Foreskin keratinocyte (primary cell): ENCODE measurements at places on chromosomes 6 and 20. TPM values are rescaled to one million over a fixed set of nuclear protein-coding genes. Genes with fewer than 3 reads are reported as not detected.
A peak's percentile ranks its signal among the peaks of the same experiment; 100 is the strongest.

- no peak for DNase-seq
These were observed 487.0 kb upstream of the PTCHD4 start for GRCh38 chr6:48597951-48598350.

GRCh38 chr6:15864708-15865062 is 201.9 kb upstream of the DTNBP1 start:
- no peak for DNase-seq

SLPI gene
- total RNA-seq = 9.1 and 11.3 TPM in 2 replicates

PAK1IP1 gene
- 36.8 and 39.4 TPM in 2 replicates for total RNA-seq

GRCh38 chr6:52640170-52640569 is 30.7 kb upstream of the TMEM14A start:
- peak; percentile 31 for DNase-seq

GRCh38 chr6:108966251-108966650 is 118.0 kb downstream of the ARMC2 start:
- no peak for DNase-seq

SEMG1 gene
- not detected in 2 replicates for total RNA-seq

GRCh38 chr6:41588111-41588510 is 41.9 kb downstream of the FOXP4 start:
- no peak for DNase-seq

SLC12A5 gene
- total RNA-seq = 1.7 and 3.2 TPM in 2 replicates

ADGRF4 gene
- 2.8 and 3.3 TPM in 2 replicates for total RNA-seq

GRCh38 chr6:120924214-120924613 is 410.1 kb downstream of the TBC1D32 start:
- DNase-seq = no peak

DNA sequence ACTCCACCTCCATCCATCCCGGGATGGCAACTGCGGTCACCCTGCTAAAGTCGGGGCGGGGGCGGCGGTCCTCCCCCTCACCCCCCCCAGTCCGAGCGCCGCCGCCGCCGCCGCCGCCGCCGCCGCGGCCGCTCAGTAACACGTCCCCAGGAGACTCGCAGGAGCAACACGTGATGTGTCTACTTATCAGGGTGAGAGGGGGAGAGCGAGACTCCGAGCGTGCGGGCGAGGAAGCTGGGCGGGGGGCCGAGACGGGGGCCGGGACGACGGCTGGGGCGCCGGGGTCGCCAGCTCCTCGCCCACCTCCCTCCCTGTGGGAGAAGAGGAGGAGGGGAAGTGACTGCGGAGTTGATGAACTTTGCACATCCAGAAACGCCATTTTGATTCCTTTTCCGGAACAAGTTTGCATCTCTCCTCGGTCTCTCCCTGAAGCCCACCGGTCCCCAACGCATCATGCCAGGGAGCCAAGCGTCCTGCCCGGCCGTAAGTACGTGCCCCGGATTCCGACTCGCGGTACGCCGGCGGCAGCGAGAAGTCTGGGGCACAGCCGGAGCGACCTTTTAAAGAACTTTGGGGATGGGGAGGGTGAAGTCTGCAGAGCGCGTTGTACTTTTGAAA is at the start of gene RREB1:
Gene RREB1, plus strand, starts transcription at position 384 of the 618 bp plus-strand sequence. CDS start 73,951 bp downstream, outside the sequence.
- no peak for DNase-seq

GNAS-AS1 gene
- 0.27 and 0.63 TPM in 2 replicates for total RNA-seq

GRCh38 chr6:160088784-160089533 is 32.7 kb upstream of the SLC22A1 start:
- no peak for DNase-seq

- DNase-seq = peak; percentile 93
These were observed 67.1 kb upstream of the DUSP22 start for GRCh38 chr6:225121-225721.
